Cerebellar cortex (tissue), 1 donor: ENCODE measurements at places on chromosomes 3 and 15.
A peak's percentile ranks its signal among the peaks of the same experiment; 100 is the strongest.

DNA sequence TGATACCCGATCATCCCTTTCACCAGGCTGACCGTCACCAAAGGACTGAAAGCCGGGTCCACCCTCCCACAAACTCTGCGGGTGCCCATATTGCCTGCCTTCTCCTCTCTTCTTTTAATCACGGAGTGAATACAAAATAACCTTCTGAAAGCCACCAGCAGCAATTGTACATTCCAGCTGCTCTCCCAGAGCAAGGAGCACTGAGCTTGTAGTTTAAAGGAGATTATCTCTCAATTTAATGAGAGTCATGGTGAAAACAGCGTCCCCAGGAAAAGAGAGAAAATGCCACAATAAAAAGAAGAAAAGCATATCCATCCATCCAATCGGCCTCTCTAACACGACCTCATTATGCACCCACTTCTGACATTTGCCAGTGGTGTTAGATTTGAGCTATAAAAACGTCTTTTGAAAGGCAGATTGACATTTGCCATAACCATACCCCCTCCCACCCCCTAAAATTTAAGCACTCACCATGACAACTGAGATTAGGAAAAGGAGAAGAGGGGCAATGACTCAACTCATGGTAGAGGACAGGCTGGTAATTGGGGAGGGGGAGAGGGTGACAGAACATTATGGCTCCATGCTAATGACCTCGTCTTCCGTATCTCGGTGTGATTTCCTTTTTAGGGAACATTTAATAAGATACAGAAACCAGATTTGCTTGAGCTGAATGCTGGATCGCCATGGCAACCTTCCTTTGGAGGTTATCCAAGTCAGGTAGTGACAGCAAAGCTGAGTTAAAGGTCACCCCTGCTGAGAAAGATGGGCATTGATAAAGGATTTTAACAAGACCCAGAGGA lies 106.2 kb downstream of the ST8SIA2 start:
- no peak for DNase-seq

GRCh38 chr3:53858096-53858741 lies 11.9 kb downstream of the IL17RB start:
- no peak for DNase-seq

- DNase-seq = no peak
These were observed 205.7 kb downstream of the XXYLT1 start for GRCh38 chr3:195065142-195065863.

DNA sequence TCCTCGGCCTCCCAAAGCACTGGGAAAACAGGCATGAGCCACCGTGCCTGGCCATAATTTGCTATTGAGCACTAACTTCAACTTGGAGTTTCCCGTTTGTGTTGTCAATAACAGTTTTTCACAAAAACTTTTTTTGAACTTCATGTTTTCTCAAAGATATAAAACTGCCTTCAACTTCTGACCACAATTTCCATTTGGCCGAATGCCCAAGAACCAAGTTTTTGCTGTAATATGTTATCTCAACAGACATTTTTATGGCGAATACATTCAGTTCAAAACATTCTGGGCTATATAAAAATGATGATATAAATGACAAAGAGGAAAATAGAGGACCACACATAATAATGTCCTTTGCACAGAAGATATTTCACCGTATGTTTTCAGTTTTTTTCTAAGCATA lies 56.4 kb downstream of the NEDD4 start:
- no peak for DNase-seq

DNA sequence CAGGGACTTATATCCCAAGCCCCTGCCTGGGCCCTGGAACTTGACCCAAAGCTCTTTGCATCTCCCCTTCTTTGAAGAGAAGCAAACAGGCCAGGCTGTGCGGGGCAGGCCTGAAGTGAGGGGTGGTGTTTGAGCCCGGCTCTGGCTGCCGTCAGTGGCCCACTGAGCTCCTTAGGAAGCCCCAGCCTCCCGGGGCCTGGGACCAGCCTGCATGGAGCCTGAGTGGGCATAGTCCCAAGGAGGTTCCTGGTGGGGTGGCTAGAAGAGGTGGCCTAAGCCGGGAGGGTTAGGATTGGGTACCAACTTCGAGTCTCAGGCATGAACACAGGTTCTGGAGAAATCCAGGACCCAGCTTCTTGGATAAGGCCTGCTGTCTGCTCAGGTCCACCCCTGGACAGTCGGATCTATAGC lies 6.4 kb downstream of the TMIE start:
- no peak for DNase-seq

- no peak for DNase-seq
These were observed 123.6 kb upstream of the SMAD3 start for GRCh38 chr15:66941791-66942190.

GRCh38 chr15:65870889-65871533 lies 1.7 kb downstream of the RAB11A start:
- peak; percentile 50 for DNase-seq

DNA sequence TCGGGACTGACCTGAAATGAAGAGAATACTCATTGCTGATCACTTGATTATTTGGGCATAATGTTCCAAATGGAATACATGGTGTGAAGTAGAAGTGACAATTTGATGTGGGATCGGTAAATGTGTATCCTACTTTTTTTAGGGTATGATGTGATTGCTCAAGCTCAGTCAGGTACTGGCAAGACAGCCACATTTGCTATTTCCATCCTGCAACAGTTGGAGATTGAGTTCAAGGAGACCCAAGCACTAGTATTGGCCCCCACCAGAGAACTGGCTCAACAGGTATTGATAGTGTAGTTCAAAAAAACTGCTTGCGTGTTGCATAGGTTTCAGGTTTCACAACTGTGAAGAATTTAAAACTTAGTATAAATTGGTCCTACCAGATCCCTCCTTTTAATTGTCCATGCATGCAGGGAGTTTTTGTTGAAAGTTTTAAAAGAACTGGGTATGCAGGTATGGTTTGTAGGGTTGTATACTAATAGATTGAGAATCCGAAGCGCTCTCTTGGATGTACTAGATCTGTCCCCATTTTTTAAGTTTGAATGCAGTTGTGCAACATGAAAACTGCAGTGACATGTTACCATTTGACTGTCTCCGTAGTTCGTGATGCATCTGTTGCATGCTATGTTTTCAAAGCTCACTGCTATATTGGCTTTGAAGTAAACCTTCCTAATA lies 1.6 kb downstream of the EIF4A2 start:
- DNase-seq = no peak

- DNase-seq = no peak
These were observed 62.9 kb upstream of the SPRED1 start for GRCh38 chr15:38189671-38190295.

DNA sequence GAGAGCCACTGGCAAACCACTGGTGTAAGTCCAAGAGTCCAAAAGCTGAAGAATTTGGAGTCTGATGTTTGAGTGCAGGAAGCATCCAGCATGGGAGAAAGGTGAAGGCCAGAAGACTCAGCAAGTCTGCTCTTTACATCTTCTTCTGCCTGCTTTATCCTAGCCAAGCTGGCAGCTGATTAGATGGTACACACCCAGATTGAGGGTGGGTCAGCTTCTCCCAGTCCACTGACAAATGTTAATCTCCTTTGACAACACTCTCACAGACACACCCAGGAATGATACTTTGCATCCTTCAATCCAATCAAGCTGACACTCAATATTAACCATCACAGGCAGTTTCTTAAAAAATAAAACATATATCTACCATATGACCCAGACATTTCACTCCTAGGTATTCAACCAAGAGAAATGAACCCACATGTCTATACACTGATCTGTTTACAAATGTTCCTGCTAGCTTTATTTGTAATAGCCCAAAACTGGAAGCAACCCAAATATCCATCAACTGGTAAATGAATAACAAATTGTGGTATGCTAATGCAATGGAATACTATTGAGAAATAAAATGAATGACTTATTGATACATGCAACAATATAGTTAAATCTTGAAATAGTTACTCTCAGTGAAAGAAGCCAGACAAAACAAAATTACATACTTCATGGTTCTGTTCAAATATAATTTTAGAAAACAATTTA lies 373.8 kb downstream of the ZNF385D start:
- no peak for DNase-seq

GRCh38 chr3:138066383-138066782 lies 49.0 kb downstream of the DZIP1L start:
- no peak for DNase-seq

GRCh38 chr3:133905376-133905775 lies 9.7 kb upstream of the RAB6B start:
- no peak for DNase-seq

- no peak for DNase-seq
These were observed 16.7 kb upstream of the MAPK6 start for GRCh38 chr15:52002351-52002750.

- DNase-seq = peak; percentile 42
These were observed 6.7 kb downstream of the RASGRP1 start for GRCh38 chr15:38557921-38558320.

- DNase-seq = no peak
These were observed 18.7 kb downstream of the ABTB1 start for GRCh38 chr3:127691489-127691888.

- DNase-seq = no peak
These were observed 21.2 kb downstream of the CMTM7 start for GRCh38 chr3:32412887-32413286.

GRCh38 chr3:135310317-135310716 lies 515.3 kb downstream of the EPHB1 start:
- no peak for DNase-seq

DNA sequence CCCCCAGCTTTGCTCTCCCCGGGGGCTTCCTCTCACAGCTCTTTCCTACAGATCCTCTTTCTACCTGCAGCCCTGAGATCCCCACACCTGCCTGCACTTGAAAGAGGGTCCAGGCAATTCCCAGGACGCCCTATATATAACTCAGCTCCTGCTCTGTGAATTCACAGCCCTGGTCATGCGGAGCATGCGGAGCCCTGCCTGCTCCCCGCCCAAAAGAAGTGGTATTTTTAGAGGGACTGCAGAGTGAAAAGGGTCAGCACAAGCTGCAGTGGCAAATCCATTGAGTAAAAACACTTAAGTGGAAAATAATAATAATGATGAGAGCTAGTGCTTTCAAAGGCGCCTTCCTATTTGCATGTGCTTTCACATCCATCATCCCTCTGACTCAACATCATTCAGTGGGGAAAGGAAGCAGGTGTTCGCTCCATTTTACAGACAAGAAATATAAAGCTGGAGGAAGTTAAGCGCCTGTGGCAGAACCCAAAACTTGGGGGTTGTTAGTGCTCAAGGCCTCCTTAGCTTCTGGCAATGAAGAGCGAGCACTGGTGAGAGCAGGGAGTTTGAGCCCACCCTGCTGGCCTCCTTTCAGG lies 76.3 kb upstream of the LIPC start:
- DNase-seq = no peak

GRCh38 chr3:98583766-98584165 lies 9.6 kb downstream of the CPOX start:
- no peak for DNase-seq

DNA sequence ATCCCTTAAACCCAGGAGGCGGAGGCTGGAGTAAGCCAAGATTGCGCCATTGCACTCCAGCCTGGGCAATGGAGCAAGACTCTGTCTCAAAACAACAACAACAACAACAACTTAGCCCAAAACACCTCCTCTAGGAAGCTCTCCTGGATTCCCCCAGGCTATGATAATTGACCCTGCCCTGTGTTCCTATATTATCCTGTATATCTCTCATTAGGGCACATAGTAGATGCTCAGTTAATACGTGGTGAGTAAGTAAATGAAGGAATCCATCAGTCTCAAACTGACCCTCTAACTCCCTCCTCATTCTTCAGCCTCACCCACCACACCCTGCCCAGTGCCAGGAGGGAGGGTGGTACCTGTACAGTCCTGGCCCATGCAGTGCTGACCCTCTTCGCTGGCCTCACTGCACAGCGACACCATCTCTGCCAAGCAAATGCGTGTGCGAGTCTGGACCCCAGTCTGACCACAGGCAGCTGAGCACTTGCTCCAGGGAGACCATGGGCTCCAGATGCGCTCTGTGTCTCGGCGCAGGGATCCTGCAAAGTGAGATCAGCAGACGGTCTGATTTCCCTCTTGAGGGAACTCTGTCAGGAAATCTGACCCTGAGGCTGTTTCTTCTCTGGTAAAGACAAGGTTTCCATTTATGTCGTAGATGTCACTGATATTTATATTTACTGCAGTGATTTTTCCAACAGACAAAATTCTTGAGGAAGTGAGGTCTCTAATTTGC lies 6.2 kb downstream of the CILP start:
- no peak for DNase-seq

GRCh38 chr15:41774882-41775417 lies 666 bp downstream of the MAPKBP1 start:
- DNase-seq = no peak

DNA sequence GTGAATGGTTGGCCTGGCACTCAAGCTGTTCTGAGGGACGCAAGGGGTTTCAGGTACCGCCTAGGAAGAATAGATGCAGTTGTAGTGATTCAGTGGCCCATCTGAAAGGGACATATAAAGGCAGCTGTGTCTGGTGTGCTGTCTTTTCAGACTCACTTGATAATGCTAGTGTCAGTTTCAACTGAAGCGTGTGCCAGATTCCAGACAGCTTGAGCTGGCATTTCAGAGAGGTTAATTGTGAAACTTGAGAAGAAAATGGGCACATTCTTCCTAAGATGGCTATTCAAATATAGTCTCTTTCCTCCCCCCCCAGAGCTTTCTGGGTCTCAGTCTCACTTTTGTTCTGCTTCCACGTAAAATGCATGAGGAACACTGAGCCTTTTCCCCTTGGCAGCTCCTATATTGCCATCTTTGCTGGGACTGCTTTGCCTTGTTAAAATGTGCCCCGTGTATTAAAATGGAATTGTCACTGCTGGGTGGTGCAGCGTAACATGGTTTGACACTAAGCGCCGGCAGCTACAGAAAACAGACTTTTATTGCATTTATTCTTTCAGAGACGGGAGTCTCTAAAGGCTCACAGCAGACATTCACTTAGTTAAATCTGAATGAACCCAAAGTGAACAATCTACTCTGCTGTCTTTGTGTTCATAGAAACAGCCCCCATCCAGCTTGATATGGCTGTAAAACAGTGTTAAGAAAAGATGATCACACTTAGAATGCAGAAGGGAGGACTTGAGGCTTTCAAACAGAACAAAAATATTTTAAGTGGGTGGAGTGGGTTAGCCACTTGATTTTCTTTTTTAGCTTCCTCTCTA lies 478.7 kb downstream of the RBMS3 start:
- no peak for DNase-seq

DNA sequence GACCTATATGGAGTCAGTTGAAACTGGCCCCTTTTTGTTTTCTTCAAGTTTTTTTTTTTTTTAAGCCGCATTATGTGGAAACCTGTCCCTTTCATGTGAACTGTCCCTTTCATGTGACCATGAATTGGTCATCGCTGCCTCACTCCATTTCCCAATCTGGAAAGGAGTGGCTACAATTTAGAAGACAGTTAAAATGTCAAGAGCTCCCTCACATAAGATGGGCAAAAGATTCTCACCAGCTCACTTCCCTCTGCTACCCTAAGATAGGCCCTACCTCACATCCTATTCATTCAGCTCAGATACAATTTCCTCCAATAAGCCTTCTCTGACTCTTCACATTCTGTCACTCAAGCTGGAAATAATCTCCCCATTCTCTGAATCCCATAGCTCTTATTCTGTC lies 111.3 kb upstream of the BCL6 start:
- no peak for DNase-seq

DNA sequence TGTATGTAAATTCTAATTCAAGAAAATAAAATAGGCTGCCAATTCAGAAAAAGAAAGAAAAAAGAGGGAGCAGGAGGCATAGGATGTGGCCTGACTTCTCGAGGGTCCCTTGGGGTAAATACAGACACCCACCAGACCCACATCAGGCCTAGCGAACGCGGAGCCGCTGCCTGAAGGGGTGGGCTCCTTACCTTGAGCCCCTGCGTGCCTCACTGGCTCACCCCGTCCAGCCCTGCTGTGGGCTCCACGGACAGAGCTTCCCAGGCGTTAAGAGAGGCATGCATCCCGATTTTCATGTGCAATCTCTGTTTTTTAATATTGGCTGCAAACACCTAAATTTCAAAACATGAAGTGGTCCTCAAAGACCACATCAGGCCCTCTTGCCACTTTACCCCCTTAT lies 257.8 kb downstream of the PLCL2 start:
- no peak for DNase-seq
